ENCODE measurements at places on chromosomes 2 and 18. TPM values are rescaled to one million over a fixed set of nuclear protein-coding genes. Genes with fewer than 3 reads are reported as not detected.

RGPD4 gene
- not detected for total RNA-seq

BOLL gene
- total RNA-seq, result not detected

VWA3B gene
- 0.09 TPM for total RNA-seq

CNRIP1 gene
- 28.4 TPM for total RNA-seq

HOXD13 gene
- total RNA-seq, result 0.09 TPM

NFU1 gene
- 46.7 TPM for total RNA-seq

MC4R gene
- not detected for total RNA-seq

CELF4 gene
- total RNA-seq, result not detected

Data from smooth muscle cell of bladder (primary cell).